ENCODE measurements at places on chromosomes 1 and 21.

DNA sequence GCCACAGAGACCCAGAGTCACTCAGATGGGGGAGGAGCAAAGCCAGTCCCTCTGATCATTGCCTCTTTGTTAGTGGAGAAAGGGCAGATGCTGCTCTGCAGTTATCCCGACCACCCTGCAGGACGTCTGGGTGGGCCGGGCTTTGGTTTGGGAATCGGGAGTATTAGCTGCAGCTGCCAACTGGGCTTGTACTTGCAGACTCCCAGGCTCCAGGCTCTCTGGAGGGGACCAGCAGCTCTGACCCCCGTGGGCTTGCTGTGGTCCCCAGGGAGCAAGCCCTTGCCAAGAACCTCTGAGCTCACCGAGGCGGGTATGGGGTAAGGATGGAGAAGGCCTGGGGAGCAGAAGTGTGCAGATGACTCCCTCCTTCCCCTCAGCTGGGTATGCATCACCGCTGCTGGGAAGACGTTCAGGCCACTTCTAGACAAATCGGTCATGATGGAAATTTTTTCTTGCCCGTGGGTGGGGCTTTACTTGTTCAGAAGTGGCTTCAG, 21.6 kb downstream of the MAPKAPK2 start:
- peak; percentile 96 for DNase-seq

DNA sequence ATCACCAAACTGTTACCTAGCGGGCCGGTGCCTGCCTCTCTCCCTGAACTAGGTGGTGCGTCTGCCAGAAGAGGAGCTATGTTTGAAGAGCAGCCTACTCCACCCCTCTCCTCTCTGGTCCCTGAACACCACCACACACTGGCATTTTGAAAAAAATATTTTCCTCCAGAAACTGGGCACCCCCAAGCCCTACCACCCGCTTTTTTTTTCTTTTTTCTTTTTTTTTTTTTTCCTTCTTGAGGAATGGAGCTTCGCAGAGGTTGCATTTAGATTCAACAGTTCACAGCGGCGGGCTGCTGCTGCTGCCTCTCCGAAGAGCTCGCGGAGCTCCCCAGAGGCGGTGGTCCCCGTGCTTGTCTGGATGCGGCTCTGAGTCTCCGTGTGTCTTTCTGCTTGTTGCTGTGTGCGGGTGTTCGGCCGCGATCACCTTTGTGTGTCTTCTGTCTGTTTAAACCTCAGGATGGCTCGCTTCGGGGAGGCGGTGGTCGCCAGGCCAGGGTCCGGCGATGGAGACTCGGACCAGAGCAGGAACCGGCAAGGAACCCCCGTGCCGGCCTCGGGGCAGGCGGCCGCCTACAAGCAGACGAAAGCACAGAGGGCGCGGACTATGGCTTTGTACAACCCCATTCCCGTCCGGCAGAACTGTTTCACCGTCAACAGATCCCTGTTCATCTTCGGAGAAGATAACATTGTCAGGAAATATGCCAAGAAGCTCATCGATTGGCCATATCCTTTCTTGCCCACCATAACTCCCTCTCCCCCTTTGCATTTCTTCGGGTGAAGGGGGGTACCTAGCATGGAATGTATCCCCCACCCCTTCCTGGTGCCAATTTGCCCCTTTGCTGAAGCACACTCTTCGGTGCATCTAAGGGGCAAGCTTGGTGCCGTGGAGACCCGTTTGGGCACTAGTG, at the start of gene CACNA1E:
TSS of gene CACNA1E (plus strand) at position 233 of the 911 bp plus-strand sequence. CDS start at position 461, 228 bp downstream.
- DNase-seq, result no peak

DNA sequence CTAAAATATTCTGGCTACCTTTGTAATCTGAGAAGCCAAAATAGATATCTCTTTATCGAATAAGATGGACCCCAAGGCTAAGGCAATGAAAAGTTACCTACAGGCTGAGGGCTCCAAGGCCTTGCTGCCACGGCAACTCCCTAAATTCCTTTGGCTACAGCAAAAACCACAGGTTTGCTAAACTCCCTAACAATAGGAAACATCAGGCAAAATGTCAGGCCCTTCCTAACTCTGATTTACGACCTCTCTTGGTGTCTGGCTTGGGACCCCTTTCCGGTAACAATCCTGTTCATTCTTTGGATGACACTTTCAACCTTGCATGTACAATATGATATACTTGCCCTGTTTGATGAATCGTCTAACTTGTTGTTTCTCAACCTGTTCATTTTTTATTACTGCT, 11.3 kb upstream of the OR2T8 start:
- DNase-seq, result no peak

DNA sequence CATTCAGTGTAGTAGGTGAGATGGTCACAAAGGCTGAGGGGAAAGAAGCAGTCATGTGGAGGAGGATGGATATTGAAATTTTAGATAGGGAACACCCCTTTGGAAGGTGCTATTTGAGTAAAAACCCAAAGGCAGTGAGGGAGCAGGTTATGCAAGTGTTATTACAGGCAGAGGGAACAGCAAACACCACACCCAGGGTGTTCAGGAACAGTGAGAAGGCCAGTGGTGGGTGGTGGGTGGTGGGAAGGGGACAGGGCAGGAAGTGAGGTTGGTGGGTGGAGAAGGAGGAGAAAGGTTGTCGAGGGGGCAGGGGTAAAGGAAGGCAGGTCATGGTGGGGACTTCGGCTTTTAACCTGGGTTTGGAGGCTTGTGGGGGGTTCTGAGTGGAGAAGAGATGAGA, 39.2 kb upstream of the SCMH1 start:
- no peak for DNase-seq

- DNase-seq, result peak; percentile 97
Measured at GRCh38 chr21:35256468-35256988, 207.4 kb upstream of the RUNX1 start.

- DNase-seq, result no peak
Measured at GRCh38 chr1:100649146-100649545, 70.4 kb upstream of the VCAM1 start.

DNA sequence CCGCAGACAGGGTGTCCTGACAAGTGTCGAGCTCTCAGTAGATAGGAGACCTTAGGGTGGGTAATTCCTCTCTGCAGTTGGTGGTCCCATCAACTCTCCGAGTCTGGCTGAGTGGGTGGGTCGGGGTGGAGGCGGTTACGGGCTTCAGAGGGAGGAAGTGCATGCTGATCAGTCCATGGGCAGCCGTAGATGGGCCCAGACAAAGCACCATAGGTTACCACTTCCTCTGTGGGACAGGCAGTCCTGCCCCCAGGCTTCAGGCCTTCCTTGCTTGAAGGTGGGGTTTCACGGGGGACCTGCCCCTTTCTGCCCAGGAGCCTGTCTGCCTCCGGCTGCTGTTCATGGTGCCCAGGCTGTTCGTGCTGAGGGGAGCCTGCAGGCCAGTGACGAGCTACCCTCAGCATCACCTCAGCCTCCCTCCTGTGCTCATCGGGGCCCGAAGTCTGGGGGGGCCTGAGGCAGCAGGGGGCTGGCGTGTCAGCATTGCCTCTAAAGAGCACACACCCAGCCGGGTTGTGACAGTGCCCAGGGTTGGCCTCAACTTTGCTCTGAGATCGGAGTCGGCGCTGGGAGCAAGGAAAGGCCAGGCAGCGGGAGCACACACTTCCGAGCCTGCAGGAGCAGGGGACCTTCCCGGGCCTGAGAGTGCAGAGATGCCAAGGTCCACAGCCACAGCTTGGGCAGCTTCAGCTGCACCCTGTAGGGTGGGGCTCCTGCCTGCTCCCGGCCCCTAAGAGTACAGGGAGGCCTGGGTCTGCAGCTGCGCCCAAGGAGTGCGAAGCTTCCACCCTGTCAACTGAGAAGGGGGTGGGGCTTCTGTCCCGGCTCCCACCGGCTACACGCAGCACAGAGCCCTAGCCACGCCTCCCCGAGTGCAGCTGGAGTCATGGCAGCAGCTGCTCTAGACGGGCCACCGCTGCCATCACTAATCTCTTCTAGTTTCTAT, 225.4 kb upstream of the NRIP1 start:
- DNase-seq, result no peak

- DNase-seq, result no peak
Measured at GRCh38 chr1:219903353-219903871, 24.9 kb downstream of the SLC30A10 start.

GRCh38 chr1:23337869-23338268, 6.2 kb downstream of the HNRNPR start:
- DNase-seq, result peak; percentile 5

DNA sequence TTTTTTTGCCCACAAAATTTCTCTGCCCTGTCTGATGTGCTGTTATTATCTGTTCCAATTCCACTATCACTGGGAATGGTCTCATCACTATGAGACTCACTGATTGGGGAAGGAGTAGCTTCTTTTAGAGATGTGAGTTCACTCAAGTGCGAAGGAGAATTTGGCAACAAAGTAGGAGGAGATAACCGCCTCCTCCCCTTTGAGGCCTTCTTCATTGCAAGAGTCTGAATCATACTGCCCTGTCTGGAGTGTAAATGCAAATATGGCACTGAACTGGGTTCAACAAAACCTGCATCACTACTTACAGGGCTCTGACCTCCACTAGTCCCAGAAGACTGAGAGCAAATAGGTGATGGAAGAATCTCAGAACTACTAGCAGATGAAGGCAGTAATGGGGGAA, 83.4 kb downstream of the ASH1L start:
- peak; percentile 73 for DNase-seq

DNA sequence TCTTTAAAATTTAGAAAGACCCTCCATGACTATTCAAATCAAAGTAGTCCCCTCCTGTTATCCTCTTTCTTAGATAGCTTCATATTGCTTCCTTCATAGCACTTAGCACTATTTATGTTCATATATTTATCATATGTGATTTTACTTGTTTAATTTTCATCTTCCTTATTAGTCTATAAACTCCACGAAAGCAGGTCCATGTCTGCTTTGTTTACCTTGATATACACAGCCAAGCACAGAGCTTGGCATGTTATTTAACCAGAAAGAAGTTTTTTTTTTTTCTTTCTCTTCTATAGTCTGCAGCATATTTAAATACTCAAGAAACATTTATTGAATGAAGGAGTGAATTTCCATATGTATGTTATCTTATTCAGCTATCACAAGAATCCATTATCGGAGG, 36.0 kb downstream of the SCP2 start:
- DNase-seq, result no peak

GRCh38 chr21:17532292-17532691, 19.4 kb downstream of the CXADR start:
- no peak for DNase-seq

- DNase-seq, result no peak
Measured at GRCh38 chr1:201779351-201779880, 49.5 kb upstream of the IPO9 start.

- peak; percentile 70 for DNase-seq
Measured at GRCh38 chr1:170321113-170321512, 175.4 kb downstream of the NTMT2 start.

DNA sequence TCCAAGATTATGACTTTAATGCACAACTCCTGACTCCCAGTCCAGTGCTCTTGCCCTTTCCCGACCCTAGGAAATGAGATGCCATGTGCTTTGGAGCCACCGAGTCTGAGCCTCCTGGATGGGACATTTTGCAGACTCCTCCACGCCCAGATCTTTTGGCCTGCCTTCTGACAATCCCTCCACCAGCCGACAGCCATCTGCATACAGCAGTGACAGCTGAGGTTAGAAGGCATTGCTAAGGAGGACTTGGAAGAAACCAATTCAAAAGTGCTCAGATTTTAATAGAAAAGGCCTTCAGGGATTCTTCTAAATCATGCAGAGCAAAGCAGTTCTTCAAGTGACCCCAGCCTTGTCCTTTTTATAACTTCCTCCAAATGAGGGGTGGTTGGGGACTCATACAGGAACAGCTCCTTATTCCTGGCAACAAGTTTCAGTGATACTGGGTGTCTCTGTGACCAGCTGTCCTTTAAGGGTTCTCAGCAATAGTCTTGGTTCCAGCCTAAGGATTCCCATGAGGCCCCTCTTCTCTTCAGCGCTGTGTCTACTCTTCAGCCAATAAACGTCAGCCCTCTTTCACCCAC, 369.3 kb downstream of the PBX1 start:
- no peak for DNase-seq

DNA sequence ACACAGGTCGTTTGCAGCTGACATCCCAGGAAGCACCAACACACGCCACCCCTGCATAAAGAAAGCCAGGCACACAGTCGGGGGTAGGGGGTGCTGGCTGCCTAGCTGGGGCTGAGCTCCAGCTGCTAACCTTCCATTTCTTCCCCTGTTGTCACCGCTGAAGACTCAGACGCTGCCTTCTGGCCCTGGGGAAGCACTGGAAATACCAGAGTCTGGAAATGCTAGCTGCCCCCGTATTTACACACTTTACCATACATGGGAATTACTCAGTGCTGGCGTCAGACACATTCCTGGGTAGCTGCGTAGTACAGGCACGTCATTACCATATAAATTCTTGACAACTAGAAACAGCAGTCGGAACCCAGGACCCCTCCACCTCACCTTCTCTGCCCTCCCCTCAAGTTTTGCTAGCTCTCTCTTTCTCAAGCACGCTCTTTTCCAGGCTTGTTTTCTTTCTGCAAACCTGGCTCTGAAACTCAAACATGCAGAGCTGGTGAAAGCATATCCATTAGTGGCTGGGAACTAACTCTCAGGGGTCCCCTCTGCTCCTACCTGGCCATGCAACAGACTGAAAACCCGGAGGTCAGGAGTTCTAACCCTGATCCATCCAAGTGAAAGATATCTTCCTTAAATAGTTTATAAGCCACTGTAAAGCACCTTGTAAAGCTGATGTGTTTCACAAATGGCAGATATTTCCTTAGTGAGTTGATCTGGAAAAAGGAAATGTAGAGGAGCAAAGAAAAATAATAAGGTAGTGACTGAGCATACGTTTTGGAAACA, 3.3 kb downstream of the CSRP1 start:
- DNase-seq, result peak; percentile 99

GRCh38 chr1:241838897-241839296, 9.1 kb upstream of the EXO1 start:
- DNase-seq, result peak; percentile 8

DNA sequence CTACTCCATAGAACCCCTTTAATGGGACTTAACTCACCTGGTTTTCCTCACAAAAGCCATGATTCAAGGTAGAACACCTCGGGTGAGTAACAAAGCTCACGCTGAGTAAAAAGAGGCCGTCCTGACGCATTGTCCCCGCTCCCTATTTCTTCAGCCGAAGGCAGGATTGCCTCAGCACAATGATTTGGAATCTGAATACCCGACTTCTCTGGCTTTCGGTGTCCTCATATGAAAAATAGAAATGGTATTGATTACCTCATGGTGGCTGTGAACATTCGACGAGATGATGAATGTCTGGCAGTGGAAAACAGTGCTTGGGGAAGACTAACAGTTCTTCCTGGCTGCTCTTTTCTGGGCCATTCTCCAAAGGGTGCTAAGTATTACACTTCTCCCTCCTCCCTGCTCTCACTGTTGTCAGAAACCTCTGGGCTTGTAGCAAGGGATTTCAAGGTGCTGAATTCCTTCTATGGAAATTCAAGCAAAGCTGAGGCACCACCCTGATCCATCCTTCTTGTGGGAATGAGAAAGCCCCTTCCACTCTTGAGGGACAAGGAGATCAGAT, 148.3 kb downstream of the C1orf94 start:
- no peak for DNase-seq

- DNase-seq, result no peak
Measured at GRCh38 chr1:151540982-151541377, 871 bp downstream of the TUFT1 start.

GRCh38 chr1:100053119-100053518, 79.6 kb downstream of the SASS6 start:
- no peak for DNase-seq

DNA sequence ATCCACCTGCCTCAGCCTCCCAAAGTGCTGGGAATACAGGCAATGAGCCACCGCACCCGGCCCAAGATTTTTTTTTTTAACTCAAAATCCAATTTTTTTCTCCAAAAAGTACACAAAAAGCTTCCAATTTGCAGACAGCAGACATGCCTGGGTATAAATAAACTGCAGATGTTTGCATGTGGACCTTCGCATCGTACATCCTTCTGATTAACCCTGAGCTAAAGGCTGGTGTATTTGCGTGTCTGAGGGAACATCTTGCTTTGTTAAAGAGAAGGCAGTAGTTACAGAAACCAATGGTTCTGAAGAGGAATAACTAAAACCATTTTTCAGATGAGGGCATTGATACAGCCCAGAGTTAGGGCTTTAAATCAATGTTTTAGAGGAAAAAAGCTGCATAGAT, 12.7 kb downstream of the BCAR3 start:
- no peak for DNase-seq

All from fibroblast of skin of scalp (primary cell).